ENCODE measurements at places on chromosomes 3 and 15.

- DNase-seq: no peak
These were observed 66.4 kb upstream of the AGTR1 start for GRCh38 chr3:148631124-148631903.

- no peak for DNase-seq
These were observed 156.2 kb downstream of the ZNF621 start for GRCh38 chr3:40680685-40681657.

DNA sequence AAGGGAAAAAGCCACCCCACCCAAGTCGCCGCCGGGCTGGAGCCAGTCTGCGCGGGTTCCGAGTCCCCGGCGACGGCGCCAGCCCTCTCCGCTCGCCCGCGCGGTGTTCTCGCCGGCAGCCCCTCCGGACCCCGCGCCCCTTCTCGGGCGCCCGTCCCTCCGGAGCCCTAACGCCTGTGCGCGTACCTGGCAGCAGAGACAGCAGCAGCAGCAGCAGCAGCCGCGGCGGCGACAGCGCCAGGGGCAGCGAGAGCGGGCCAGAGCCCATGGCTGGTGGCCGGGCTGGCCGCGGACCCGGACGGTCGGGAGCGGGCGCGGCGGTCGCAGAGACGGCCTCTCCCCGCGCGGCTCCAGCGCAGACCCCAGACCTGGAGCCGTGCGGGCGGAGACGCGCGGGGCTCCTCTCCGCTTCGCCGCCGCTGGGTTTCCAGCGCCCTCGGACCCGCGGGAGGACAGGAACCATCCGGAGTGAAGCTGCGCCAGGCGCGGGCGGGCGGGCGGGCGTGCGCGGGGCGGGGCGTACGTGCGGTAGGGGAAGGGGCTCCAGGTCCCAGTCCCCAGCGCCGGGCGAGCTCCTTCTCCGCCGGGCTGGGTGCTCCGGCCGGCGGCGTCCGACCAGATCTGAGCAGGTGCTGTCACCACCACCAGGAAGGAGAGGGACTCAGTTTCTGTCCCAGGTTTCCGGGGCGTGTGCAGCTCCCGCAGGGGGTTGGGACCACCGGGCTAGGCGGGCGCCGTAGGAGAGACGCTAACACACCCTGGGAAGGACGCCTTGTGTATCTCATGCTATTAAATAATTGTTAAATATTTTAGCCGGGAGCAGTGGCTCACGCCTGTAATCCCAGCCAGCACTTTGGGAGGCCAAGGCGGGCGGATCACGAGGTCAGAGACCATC, at the start of gene CHRNA3:
CHRNA3 (minus strand) TSS at position 470 of the 895 bp plus-strand sequence; CDS start at position 268, 202 bp downstream.
- peak; percentile 47 for DNase-seq

DNA sequence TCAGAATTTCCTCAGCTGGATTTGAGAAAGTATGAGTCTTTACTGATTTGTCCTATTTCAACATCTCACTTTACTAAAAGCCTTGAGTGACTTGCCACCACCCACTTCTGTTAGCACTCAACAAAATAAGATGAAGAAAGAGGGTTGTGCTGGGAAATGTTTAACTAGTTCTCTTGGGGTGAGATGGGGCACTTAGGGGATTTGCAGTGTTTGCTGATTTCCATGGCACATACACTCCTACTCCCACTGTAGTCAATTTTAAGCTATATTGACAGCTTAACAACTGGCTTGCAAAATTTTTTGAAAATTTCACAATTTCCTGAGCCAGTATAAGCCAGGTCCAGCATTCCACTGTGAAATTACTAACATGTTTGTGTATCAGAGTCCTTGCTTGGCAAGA, 463.1 kb upstream of the ARHGEF26 start:
- no peak for DNase-seq

GRCh38 chr3:70392227-70392626, 79.8 kb upstream of the MDFIC2 start:
- DNase-seq: no peak

GRCh38 chr15:86021281-86022264, 58.1 kb upstream of the AGBL1 start:
- no peak for DNase-seq

- no peak for DNase-seq
These were observed 109.1 kb downstream of the IQSEC1 start for GRCh38 chr3:12963922-12964701.

Measured in GM13977 (cell line).